ENCODE measurements at places on chromosomes 2 and 18.

- no peak for DNase-seq
Observed at GRCh38 chr2:121776885-121777698, 21.6 kb downstream of the TSN start.

DNA sequence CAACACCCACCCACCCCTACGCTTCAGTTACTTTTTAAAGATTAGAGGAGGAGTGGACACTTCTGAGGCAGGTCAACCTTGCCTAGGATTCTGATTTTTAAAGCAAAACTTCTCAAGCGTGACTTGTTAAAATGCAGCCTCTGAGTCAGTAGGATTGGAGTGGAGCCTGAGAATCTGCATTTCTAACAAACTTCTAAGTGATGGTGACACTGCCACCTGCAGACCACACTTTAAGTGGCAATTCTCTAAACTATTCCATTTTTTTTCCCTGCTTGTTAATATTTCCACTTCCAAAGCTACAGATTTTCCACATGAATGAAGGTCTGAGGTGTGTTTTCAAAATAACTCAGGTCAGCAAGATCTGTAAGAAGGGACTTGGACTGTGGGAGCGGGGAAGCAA lies 171.1 kb upstream of the CCDC150 start:
- DNase-seq: no peak

- DNase-seq: no peak
Observed at GRCh38 chr2:113184531-113185230, 10.9 kb downstream of the PSD4 start.

DNA sequence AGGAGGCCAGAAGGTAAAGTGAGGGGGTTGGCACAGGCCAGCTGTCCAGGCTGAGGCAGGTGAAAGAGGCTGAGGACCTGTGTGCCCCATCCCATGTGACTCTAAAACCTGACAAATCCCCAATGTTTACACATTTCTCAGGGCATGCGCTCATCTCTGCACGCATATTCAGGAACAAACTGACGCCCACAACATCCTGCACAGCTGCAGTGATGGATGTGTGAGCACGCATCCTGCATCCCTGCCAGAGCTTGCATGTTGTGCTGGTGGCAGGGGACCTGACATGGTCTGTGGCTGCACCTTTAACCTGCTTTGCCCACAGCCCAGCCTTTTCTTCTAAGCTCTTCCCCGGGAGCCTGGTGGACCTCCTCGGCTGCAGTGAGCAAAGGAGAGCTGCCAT lies 83.1 kb downstream of the FBXO15 start:
- DNase-seq: no peak

DNA sequence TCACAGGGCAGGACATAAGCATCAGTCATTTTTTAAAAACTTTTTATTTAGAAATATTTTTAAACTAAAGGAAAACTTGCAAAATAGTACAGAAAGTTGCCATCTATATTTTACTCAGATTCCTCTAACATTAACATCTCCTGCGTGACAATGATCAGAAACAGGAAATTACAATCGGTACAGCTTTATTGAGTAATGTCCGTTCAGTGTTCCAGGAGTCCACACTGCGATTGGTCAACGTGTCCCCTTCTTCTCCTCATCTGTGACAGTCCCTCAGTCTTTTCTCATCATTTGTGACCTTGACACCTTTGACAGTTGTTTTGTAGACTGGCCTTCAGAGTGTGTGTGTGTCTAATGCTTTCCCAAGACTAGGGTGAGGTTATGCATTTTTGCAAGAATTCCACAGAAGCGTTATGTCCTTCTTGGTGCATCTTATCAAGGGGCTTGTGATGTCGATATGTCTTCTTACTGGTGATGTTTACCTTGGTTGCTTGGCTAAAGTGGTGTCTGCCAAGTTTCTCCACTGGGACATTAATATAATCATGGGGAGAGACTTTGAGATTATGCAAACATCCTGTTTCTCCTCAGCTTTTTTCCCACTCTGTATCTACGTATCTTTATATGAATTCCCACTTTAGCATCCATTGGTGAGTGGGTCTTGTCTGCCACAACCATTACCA lies 21.4 kb upstream of the TMEM177 start:
- DNase-seq: no peak

DNA sequence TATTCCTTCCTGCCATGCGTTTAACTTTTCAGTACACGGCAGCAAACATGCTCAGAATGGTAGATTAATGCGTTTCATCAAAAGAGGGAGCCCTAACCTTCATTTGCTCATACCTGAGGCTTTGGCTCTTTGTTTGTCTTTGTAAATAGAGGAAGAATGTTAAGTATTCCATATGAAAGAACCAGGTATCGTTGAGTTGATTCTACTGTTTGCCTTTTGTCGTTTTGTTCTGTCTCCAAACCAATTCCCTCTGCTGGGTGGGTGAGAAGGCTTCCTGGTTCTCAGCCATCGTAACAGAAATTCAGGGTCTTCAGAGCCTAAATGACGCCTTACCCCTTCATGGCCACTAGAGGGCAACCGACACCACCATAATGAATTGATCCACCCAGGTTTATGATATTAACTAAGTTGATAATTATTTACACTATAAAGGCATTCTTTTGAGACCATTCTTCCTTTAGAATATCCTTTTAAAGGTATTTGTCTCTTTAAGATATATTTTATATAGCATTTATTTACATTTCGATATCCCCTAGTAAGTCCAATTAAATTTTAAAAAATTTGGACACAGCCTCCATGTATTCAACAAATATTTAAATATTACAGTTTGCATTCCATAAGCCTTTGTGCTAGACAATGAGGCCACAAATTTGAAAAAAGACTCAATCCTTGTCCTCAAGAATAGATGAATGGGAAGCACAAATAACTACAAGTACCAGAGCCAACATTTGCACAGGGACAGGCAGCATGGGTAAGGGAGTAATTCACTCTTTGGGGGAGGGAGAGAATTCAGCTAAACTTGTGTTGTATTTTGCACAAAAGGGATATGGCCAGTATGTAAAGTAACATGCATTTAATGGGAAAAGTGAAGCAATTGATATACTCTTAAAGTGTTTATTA lies 48.1 kb downstream of the TIMM21 start:
- DNase-seq: peak; percentile 61

- no peak for DNase-seq
Observed at GRCh38 chr2:203605302-203605701, 70.2 kb upstream of the RAPH1 start.

- DNase-seq: no peak
Observed at GRCh38 chr2:173288561-173288960, 66.1 kb upstream of the CDCA7 start.

- no peak for DNase-seq
Observed at GRCh38 chr2:202016579-202017227, 17.0 kb upstream of the FZD7 start.

GRCh38 chr2:127164761-127165538 lies 55.1 kb downstream of the CYP27C1 start:
- no peak for DNase-seq

- no peak for DNase-seq
Observed at GRCh38 chr2:70936165-70936978, 672 bp downstream of the ATP6V1B1 start.

GRCh38 chr18:79583426-79583825 lies 96.2 kb upstream of the CTDP1 start:
- no peak for DNase-seq

DNA sequence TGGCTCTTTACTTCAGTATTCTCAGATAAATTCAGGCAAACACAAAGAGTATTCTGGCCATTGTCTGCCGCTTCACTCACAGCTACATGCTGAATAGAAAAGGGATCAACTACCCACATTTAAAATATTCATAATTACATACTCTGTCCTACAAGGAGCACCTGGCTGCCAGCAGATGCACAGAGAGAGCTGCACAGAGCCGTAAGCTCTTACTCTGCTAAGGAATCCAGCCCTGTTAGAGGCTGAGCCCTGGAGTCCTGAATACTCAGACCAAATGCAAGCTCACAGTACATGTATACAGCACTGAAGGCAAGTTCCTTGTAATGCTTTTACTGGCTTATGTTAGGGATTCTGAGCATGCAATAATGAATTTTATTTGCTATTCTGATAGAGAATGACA lies 80.3 kb downstream of the FTCDNL1 start:
- no peak for DNase-seq

DNA sequence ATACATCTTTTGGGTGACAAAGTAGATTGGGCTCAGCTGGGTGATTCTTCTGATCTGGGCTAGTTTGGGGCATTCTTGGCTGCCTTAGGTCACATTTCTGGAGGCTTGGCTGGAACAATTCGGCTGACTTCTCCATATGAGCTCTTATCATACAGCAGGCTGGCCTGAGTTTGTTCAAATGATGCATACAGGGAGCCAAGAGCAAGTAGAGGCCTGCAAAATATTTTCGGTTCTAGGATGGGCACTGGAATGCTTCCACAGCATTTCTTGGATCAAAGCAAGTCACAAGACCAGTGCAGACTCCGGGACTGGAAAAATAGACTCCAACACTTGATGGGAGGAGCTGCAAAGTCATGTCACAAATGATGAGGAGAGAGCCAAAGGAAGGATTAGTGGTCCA lies 98.4 kb downstream of the SCG2 start:
- no peak for DNase-seq

DNA sequence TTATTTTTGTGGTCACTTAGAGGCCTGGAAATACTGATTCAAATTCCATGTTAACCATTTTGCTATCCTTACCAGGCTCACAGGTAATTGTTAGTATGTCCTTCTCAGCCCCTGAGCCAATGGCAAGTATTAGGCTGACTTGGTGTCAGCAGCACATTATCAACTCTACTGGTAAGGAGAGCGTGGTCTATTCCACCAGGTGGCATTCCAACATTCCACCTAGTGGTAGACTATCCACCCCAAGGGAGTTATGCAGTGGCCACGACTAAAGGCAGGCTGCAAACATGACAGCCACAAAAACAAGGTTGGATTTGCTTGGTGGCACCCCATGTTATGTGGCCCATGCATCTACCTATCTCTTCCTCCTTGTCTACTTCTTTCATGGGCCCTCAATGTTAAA lies 31.8 kb upstream of the GCC2 start:
- no peak for DNase-seq

DNA sequence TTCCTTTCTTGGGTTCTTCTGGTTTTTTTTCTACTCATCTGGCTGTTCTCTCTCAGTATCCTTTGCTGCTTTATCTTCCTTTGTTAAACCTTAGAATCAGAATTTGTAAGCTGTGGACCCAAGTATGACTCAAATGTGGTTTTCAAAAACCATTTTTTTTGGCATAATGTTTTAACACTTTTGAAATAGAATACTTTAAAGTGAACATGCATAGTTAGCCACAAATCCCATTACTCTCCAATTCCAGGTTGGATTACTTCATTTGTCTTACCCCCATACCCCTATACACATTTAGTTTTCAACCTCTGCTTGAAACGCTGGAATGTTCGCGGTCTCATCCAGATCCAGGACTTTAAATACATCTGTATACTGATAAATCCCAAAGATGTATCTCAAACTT lies 29.1 kb downstream of the ALMS1 start:
- DNase-seq: no peak

DNA sequence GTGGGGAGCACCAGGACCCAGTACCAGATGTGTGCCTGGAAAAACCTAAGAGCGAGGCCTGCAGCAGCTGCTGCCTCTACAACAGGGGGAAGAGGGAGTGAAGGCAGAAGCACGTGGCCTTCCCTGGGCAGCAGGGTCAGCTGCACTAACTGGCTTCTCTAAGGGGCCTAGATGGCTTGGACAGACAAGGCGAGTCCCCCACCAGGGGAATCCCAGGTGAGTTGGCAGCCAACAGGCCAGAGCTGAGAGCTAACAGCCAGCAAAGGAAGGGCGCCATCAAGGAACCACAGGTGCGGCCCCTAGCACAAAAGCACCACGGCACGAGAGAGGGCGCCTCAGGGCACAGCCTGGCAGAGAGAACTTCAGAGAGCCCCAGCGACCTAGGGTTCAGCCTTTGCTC lies 19.8 kb upstream of the MAL start:
- DNase-seq: no peak

All from MM.1S (cell line).